ENCODE measurements at places on chromosomes 2 and 18.

GRCh38 chr2:218815244-218815637 is 16.4 kb downstream of the PRKAG3 start:
- no peak for DNase-seq

- no peak for DNase-seq
Observed at GRCh38 chr18:41731884-41732283, 223.2 kb upstream of the PIK3C3 start.

- no peak for DNase-seq
Observed at GRCh38 chr2:121017396-121017795, 267.6 kb downstream of the TFCP2L1 start.

DNA sequence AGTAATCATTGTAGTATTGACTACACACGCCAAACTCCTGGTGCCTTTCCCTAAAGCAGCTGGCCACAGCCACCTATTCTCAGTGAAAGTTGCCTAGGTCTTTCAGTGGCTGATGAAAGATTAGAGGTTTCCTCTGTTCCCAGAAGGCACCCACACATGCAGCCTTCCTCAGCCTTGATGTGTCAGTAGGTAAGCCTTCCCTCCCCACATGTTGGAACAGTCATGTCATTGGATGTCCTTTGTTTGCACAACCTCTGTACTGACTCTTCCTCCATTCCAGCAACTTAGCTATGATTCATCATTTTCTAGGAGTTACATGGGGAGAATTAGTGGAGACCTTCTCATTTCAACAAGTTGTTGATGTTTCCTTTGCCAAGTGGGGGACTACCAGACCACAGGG is 630.8 kb upstream of the SLC39A10 start:
- peak; percentile 39 for DNase-seq

DNA sequence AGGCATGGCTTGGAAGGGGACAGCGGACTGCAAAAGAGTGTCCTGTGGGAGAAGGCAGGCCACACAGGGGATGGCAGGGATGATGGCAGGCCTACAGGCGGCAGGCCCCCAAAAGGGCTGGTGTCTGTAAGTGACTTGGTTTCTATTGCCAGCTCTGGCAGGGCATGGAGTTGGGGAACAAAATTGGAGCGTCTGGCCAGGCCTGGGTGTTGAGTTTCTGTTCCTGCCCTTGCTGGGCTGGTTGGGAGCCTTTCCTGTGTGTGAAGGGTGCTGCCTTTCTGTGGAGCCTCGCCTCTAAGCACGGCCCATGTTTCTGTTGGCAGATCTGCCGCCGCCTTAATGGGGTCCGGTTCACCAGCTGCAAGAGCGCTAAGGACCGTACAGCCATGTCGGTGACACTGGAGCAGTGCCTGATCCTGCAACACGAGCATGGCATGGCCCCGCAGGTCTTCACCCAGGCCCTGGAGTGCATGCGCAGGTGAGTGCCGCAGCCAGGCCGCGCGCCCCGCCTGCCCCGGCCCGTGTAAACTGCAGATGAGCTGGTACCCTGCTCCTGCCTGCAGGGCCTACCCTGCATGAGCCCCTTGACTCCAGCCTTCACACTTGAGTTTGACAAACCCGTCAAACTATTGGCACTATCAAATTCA is 31.5 kb downstream of the COA5 start:
- no peak for DNase-seq

- peak; percentile 44 for DNase-seq
Observed at GRCh38 chr2:31294196-31294595, 60.2 kb downstream of the EHD3 start.

GRCh38 chr2:230757476-230757875 is 44.8 kb downstream of the CAB39 start:
- peak; percentile 69 for DNase-seq

DNA sequence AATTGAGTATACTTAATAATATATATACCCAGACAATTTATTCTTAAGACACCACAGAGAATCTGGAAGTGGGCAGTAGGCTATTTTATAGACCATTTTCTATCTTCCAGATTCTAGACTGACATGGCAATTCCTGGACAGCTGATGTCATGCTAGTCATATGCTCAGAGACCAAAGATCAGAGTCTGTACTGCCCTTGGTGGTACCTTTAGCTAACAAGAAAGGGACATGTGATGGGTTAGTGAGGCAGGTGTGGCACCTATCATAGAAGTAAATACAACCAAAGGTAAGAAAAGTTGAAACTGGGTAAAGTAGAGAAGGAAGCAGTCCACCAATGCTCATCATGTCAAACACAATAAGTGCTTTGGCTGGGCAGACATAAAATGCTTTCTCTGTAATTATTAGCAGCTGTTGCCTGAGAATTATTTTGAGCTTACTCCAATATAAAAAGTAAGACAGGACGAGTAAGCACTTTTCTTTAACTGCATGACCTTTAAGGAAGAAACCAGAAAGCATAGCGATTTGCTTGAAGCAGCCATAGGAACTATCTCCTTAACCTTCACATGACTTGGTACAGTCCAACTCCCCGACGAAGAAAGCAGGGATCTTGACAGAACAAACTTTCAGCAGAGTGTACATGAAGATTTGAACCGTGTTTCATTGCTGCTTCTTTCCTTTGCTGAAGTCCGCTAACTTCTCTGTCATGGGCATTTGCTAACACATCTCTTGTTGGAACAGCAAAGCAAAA is 47.1 kb downstream of the SLC40A1 start:
- DNase-seq: peak; percentile 31

- peak; percentile 94 for DNase-seq
Observed at GRCh38 chr2:241965931-241966412, 96.4 kb downstream of the RTP5 start.

GRCh38 chr2:175889701-175890302 is 112.3 kb downstream of the LNPK start:
- no peak for DNase-seq

- no peak for DNase-seq
Observed at GRCh38 chr18:64183665-64184064, 34.8 kb upstream of the LINC00305 start.

GRCh38 chr2:86253424-86253823 is 54.2 kb downstream of the MRPL35 start:
- DNase-seq: no peak

GRCh38 chr2:239639421-239640185 is 238.8 kb upstream of the HDAC4 start:
- DNase-seq: no peak

DNA sequence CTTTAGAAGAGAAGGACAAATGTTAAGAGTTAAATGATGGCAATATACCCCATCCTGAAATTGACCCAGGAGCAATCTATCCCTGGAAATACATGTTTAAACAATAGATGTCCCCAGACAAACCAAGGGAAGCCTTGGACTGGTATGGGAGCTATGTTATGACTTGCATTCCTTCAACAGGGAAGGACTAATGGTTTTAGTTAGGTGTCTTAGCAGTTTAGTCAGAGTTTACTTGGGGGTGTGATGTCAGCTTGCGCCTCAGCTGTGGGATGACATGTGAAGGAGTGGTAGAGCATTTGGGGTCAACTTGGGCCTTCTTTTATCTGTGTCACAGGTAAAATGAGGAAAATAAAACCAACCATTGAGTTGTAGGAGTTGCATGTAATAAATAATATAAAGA is 36.8 kb downstream of the SPC25 start:
- DNase-seq: no peak

GRCh38 chr18:34650121-34650545 is 60.0 kb upstream of the DTNA start:
- DNase-seq: peak; percentile 77

DNA sequence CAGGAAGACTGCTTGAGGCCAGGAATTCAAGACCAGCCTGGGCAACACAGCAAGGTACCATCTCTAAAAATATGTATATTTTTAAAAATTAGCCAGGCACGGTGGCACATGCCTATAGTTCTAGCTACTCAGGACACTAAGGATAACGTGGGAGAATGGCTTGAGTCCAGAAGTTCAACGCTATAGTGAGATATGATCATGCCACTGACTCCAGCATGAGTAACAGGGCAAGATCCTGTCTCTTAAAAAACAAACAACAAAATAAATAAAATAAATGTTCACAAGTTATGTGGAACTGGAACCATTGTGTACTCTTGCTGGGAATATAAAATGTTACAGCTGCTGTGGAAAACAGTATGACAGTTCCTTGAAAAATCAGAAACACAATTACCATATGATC is 47.2 kb downstream of the USP34 start:
- peak; percentile 59 for DNase-seq

DNA sequence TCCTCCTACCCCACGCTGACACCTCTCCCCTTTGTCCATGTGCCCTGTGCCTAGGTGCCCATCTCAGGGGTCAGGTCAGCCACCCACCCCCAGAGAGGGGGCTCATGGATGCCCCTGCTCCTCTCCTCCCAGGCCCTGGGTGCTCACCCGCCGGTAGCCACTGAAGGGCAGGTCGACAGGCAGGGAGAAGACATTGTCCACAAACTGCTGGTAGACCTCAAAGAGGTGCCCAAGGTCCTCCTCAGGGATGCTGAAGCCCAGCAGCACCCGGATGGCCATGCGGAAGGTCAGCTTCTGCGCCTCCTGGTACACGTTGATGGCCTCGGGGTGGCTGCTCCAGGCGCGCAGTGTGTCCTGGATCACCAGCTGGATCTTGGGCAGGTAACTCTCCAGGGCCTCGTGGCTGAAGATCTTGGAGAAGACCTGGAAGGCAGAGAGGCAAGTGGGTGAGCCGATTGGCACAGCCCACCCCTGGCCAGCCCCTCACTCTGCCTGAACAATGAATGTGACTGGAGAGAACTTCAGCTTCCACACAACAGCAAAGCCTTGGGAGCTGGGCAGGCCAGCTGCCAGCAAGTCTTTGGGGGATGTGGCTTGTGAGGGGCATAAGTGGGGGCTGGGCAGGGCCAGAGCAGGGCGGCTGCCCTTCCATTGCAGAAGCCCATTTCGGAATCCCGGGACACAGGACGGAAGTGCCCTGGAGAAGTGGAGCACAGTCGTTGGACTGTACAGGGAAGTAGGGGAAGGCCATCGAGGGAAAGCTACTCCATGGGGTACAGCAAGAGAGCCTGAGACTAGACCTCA is 12.5 kb downstream of the CYP26B1 start:
- DNase-seq: no peak

DNA sequence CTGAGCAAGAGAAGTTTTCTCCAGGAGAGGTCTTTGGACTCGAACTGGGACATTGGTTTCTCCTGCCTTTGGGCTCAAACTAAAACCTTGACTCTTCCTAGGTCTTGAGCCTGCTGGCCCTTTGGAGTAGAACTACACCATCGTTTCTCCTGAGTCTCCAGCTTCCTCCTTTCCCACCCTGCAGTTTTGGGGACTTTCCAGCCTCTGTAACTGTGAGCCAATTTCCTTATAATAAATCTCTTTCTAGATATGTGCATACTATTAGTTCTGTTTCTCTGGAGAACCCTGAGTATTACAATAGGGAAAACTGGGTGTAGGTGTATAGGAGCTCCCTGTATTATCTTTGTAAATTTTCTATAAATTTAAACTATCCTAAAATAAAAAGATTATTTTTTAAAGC is 219.8 kb upstream of the AGAP1 start:
- DNase-seq: no peak

GRCh38 chr2:136639651-136640050 is 125.7 kb upstream of the THSD7B start:
- no peak for DNase-seq

- DNase-seq: no peak
Observed at GRCh38 chr2:240687741-240688552, 3.7 kb upstream of the AQP12A start.

GRCh38 chr2:4553241-4553640 is 849.9 kb downstream of the DCDC2C start:
- no peak for DNase-seq

DNA sequence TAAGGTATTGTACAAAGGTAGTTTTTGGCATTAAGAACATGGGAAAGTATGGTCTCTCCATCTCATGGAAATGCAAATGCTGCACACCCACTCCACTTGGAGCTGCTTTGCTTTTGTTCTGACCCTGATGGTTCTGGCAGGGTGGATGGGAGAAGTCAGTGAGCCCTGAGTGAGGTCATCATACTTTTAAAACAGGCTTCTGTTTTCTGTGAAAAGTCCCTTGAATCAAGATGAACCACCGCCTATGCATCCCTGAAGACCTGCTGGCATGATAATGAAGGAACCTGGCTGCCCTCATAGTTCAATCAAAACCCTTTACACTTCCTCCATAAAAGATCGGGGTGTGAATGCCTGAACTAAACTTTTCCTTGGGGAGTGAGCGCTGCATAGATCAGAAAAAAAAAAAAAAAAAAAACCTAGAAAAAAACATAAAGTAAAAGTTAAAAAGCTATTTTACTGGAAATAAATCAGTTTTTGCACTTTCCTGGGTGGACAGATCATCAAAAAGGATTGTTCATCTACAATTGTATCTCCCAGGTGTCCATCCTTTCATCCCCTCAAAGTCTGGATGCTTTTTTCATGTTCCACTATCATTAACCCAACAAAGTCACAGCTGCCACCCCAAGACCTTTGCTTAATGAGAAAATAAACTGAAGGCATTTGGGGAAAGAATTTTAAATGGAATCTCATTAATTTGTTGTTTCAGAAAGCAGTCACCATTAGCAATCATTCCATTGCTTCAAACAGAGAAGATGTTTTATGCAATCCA is 728.1 kb upstream of the DDX18 start:
- no peak for DNase-seq

All from GM23248 (cell line).